ENCODE measurements at places on chromosomes 6 and 20. TPM values are rescaled to one million over a fixed set of nuclear protein-coding genes. Genes with fewer than 3 reads are reported as not detected.

Gene ATP9A
- 64.9 TPM for total RNA-seq

Gene OR2J3
- total RNA-seq = not detected

Gene FRMD1
- total RNA-seq = not detected

Gene TNF
- not detected for total RNA-seq

Gene SMLR1
- not detected for total RNA-seq

Gene NKX2-2
- total RNA-seq = under 0.01 TPM

Gene TSHZ2
- 0.63 TPM for total RNA-seq

Gene GHRH
- not detected for total RNA-seq
